ENCODE measurements at places on chromosomes 7 and 10.

DNA sequence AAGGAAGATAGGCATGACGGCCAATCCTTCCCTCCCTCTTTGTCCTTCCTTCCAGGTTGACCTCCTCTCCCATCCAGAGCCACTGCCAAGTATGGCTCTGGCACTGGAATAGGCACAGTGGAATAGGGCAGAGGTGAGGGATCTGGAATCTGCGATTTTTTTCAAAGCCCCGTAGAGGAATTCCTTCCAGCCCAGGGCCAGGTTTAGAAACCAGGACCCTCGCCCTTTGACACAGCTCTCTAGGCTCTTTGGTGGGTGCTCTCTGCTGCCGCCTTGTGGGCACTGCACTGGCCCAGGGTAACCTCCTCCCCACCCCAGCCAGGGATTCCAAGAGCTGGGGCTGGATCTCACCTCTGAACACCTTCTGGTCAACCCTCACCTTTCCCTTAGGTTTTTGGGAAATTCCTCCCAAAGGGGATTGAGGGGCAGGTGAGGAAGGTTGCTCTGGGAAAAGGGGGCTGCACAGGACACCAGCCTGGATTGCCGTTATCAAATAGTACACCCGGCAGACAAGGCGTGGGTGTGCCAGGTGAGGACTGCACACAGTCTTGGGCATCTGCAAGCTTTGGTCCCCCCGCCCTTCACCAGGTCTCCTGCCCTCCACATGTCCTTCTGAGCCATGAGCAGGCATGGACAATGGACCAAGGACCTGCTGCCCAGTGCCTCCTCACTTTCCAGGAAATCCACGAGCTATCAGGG, 22.8 kb downstream of the C10orf105 start:
- no peak for DNase-seq

DNA sequence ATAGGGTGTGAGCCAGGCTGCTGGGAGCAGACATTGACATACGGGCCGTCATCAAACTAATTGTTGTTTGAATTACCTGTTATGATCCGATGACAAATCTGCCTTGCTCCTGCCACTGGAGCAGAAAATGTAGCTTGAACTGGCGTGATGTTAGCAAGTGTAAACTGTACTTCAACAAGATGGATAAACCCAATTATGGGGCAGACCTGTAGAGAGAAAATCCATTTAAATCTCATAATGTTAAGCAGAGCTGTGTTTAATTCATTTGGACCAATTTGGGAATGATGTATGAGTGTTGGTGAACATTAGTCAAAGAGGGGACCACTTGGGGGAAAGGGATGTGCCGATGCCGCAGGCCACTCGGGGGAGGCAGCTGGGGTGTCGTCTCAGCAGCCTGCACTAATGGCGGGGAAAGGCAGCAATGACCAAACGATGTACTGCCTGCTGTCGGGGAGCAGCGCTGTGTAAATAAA, 27.4 kb downstream of the TCF7L2 start:
- no peak for DNase-seq

DNA sequence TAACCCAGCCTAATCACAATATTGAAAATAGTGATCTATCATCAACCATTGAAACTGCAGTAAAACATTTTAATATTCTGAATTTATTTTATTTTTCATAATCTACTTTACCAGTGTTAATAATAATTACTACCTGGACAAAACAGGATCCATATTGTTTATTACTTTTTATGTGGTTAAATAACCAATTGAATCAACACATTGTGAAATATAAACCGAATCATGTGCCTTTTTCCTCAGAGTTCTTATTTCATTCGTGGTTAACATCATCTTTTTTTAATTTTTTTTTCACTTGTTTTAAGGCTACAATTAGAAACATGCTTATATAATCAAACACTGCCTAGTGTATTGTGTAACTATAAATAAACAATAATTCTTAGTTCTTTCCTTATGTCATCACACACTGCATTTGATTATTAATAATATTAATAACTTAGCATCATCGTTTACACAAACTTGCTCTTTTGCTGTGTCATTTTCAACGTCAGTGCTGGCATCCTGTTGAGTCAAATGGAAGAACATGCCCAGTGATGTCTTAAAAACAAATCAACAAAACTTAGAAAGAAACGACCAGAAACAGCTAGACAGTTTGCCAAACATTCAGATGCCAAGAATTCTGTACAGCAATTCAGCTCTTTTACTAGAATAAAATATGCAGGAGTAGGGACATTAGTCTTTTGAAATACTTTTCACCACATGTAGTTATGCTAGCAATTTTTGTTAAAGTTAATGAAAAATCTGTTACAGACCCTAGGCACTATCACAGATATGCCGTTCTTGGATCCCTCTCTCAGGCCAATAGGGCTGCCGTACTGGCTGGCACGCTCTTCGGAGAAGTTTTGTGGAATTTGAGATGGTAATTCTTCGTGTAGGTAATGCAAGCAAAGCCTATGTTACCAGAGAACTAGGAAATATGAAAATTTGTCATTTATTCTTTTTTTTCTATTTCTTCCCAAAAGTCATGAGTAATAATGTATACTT, 330.4 kb upstream of the SEMA3A start:
- DNase-seq, result no peak

DNA sequence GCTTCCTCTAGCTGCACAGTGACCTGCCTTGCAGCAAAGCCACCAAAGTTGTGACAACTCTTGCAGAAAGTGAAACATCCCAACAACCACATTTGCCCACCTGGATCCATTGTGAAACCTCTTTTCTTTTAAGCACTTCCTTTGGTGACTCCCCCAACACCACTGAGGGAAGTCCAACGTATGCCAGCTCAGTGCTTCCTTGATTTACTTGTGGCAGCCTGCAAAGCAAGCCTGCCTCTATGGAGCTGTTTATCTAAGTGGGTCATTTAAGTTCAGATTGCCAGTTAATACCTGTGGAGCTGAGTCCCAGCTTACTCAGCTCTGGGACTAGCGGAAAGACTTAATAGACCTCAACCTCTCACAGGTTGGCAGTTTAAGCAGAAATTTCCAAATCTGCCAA, 230.8 kb upstream of the GHITM start:
- DNase-seq, result no peak

GRCh38 chr7:131843898-131844331, 287.5 kb upstream of the PODXL start:
- no peak for DNase-seq

DNA sequence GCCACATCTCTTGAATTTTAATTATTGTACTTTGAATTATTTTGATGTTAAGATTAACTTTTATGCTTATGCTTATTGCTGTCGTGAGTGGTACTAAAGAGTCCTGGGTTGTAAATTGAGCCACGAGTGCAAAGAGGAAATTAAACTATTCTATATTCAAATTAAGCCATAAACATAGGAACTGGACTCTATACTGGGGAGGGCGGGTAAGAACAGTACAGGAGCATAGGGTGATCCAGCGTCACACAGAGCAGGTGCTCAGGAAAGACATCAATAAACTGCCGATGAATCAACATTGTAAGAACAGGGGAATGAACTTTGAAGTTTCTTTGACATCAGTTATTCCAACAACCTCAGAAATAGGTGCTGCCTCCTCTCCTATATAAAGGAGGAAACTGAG, 219.6 kb downstream of the CACNB2 start:
- no peak for DNase-seq

DNA sequence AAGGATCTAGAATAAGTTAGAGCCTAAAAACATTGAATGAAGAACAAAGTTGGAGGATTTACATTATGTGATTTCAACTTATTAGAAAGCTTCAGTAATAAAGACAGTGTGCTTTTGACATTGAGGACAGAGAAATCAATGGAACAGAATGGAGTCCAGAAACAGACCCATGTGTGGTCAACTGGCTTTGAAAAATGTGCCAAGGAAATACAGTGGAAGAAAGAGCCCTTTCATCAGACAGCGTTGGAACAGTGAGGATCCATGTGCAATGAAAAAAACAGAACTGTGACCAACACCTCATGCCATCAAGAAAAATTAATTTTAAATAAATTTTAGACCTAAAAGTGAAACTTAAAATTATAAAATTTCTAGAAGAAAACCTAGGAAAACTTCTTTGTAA, 50.6 kb upstream of the LRRC18 start:
- no peak for DNase-seq

GRCh38 chr10:113111900-113112853, 162.1 kb downstream of the TCF7L2 start:
- DNase-seq, result no peak

GRCh38 chr7:51242881-51243518, 73.6 kb downstream of the COBL start:
- no peak for DNase-seq

DNA sequence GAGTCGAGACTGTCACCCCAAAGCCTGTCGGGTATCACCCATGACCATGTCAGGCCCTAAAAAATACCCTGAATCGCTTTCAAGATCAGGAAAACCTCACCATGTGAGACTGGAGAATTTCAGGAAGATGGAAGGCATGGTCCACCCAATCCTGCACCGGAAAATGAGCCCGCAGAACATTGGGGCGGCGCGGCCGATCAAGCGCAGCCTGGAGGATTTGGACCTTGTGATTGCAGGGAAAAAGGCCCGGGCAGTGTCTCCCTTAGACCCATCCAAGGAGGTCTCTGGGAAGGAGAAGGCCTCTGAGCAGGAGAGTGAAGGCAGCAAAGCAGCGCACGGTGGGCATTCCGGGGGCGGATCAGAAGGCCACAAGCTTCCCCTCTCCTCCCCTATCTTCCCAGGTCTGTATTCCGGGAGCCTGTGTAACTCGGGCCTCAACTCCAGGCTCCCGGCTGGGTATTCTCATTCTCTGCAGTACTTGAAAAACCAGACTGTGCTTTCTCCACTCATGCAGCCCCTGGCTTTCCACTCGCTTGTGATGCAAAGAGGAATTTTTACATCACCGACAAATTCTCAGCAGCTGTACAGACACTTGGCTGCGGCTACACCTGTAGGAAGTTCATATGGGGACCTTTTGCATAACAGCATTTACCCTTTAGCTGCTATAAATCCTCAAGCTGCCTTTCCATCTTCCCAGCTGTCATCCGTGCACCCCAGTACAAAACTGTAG, 176.2 kb downstream of the RTKN2 start:
- DNase-seq, result no peak

- no peak for DNase-seq
Observed at GRCh38 chr10:131775833-131776232, 125.0 kb upstream of the PPP2R2D start.

- DNase-seq, result no peak
Observed at GRCh38 chr7:96982586-96982985, 22.8 kb upstream of the DLX6 start.

GRCh38 chr7:1024331-1024841, 20.0 kb upstream of the GPR146 start:
- no peak for DNase-seq

GRCh38 chr7:83514977-83515376, 134.0 kb downstream of the SEMA3E start:
- DNase-seq, result no peak

DNA sequence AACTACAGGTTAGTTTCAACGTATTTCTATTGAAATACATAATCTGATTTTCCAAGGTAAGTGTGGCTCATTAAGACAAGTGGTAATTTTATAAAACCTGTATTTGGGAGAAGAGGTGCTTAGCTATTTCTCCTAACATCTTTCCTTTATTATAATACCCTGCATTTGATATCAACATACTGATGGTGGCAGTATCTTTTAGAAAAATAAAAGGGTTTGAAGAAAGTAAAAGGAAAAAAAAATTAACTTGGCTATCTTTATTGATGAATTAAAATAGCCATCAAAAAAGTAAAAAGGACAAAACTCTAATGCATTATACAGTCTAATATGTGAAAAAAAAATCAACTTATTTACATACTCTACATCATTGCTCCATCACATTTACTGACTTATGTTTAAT, 68.0 kb downstream of the NRBF2 start:
- DNase-seq, result no peak

DNA sequence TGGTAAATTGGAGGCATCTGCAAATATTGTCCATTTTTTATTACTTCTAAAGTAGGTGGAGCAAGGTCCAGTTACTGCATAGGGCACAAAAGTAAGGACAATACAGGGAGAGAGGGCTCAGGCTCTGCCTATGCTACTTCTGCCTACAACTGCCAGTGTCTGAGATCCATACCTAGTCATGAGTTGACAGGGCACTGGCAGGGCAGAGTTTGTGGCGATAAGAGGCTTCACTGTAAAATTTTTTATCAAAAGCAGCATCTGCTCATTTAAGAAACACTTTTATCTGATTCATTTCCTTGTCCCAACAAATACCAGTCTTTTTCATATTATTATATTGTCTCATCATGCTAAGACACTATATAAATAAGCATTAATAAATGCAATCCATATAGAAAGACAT, 178.0 kb downstream of the LRRN3 start:
- DNase-seq, result no peak

- DNase-seq, result no peak
Observed at GRCh38 chr7:70588191-70588921, 543.6 kb upstream of the GALNT17 start.

GRCh38 chr10:12180221-12180974, 15.3 kb downstream of the NUDT5 start:
- no peak for DNase-seq

- DNase-seq, result no peak
Observed at GRCh38 chr7:81583882-81584533, 185.8 kb downstream of the HGF start.

- DNase-seq, result no peak
Observed at GRCh38 chr10:8407501-8408021, 353.1 kb downstream of the GATA3 start.

DNA sequence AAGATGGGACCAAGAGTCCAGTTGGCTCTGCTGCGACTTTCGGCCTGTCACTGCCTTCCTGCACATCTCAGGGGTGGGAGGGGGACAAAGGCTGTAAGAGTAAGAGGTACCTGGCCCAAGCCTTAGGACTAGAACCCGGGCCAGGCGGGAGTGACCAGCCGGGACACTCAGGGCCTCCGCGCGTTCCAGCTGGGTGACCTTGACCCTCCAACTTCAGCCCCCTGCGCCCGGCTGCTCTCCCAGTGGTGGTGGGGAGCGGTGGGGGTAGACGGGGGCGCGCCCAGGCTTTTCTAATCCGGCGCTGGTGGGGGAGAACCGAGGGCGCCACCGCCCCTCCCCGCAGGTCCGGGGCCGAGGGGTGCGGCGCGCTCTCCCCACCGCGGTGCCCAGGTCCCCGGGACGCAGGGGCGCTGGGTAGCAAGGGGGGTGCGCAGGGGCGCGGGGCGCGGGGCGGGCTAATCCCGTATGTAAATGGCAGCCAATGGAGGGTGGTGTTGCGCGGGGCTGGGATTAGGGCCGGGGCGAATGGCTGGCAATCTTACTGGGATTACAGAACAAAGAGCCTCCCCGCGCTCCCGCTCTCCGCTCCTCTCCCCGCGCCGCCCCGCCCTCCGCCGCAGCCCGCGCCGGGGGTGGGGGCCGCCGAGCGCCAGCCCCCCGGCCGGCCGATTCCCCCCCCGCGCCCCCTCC, at the start of gene GTF2IRD1:
GTF2IRD1 (plus strand) TSS at position 585 of the 690 bp plus-strand sequence. CDS start 54,175 bp downstream, outside the sequence.
- peak; percentile 38 for DNase-seq
